H4 (cell line): ENCODE measurements at places on chromosomes 4 and X. TPM values are rescaled to one million over a fixed set of nuclear protein-coding genes. Genes with fewer than 3 reads are reported as not detected.
A peak's percentile ranks its signal among the peaks of the same experiment; 100 is the strongest.

DNA sequence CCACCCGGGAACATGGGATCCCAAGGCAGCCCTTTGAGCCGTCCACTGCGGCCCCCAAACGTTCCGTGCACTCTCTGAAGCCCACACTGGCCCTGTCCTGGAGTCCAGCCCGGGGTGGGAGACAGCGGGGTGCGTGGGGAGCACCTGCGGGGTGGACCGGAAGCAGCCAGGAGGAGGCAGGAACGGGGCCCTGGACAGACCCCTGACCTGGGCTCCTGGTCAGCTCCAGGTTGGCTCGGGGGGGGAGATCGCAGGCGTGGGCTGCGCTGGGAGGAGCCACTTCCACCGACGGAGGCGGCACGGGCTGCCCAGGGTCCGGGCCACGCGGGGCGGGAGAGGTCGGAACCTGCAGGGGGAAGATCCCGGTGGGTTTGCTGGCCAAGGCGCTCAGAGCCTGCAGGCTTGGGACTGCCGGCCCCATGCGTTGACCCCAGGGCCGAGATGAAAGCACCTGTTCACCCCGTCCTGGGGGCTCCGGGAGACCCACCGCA lies 5.7 kb upstream of the PLCXD1 start:
- DNase-seq = no peak

DNA sequence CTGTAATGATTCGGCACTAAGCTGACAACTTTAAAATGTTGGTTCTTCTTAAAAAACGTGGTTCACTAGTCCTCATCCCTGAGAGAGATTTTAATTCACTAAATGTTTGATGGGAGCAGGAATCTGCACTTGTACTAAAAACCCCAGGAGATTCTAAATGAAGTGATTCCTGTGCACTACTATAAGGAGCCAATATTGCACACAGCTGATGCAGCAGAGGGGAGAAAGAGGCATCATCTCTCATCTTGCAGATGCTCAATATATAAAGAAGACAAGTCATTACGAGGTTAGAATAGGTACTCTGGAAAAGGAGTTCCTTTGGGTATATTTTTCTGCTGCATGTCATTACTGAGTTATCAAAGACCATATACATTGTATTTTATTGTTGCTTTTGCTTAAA lies 207.6 kb upstream of the RASGEF1B start:
- no peak for DNase-seq

DNA sequence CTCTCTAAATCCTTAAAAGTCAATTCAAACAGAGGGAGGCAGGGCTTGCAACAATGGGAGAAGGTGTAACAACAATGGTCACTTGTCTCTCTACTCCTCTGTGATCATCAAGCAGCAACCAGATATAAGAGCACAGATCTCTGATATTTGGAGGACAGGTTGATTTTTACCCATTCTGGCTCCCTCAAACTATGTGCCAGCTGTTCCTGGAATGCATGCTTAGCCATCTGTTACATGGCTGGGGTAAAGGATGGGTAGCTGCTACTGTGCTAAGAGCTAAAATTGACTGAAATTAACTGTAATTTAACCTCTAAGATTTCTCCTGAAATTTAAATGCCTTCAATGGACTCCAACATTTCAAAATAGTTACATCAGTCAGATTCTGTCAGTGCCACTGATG lies 1459.9 kb downstream of the PCDH7 start:
- DNase-seq = no peak

- DNase-seq = no peak
Measured at GRCh38 chr4:169644802-169645201, 24.4 kb downstream of the CLCN3 start.

DNA sequence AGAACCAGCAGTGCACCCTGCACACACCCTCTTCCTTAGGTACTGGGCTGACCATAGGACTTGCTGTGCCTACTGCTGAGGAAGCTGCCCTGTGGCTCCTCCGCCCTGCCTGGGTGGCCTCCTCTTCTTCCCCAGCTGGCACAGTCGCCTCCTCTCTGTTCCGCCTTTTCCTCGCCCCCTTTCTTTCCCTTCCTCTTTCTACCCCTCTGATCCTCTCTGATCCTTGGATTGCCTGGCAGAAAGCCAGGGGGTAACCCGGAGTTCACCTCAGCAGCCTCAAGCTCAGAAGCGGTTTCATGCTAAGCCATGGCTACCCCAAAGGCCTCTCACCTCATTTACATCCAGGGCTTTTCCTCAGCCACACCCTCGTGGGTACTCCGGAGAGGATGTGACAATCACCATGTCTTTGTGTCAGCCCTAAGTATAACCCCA lies 136.2 kb downstream of the SMIM20 start:
- DNase-seq = no peak

DNA sequence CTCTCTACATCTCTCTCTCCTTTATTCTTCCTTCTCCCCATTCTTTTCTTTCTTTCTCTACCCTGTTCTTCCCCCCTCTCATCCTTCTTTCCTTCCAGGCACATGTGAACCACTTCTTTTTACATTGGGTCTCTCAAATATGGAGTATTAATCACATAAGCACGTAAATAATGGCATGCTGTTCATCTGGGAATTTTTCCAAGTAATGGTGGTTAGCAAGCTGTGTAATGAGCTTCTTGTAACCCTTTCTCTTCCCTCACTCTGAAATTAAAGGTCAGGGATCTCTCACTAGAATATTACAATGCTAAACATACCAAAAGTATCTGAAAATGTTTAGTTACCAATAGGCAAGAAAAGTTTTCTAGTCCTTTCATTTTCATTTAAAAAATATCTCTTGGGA lies 239.9 kb upstream of the TEX13A start:
- peak; percentile 27 for DNase-seq

DNA sequence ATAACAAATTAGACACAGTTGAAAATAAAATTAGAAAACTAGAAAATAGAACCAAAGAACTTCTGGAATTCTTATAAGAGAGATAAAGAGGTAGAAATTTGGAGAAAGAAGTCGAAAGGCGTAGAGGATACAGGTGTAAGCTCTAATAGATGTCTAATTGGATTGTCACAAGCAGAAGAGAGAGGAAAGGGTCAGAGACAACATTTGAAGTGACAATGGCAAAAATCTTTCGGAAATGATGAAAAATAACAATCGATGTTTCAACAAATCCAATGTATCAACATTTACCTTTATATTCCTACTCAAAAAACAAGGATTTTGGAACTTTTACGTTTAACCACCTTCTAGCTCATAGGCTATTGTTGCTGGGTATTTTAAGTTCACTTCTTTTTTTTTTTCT lies 3.8 kb downstream of the CXCL8 start:
- DNase-seq = no peak

- no peak for DNase-seq
Measured at GRCh38 chr4:16206848-16207247, 19.4 kb downstream of the TAPT1 start.

GRCh38 chrX:323721-324628 lies 5.4 kb upstream of the GTPBP6 start:
- DNase-seq = peak; percentile 90

DNA sequence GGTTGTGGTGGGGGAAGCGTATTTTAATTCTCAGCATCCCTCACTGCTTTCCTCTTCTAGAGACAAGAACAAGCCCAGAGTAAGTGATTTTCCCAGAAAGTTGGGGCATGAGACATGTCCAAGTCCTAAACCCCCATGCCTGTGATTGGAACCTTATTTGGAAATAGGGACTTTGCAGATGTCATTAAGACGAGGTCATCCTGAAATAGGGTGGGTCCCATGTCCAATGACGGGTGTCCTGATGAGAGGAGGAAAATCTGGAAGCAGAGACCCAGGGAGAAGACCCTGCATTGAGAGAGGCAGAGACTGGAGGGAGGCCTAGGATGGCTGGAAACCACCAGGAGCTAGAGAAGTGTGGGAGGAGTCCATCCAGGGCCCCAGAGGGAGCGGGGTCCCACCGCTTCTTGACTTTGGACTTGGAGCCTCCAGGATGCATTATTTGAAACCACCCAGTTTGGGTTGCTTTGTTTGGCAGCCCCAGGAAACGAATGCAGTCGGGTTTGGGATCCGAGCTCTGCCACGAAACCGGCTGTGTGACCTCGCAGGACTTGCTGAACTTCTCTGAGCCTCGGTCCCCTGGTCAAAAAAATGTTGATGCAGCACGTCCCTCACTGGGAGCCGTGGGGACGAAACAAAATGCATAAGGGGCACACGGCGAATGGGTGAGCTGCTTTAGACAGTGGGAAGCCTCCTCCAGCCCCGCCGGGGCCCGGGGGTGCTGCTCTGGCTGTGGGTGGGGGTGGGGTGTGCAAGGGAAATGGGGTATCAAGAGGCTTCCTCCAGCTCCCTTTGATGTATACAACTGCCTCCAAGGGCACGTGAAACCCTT lies 113.9 kb downstream of the CPZ start:
- no peak for DNase-seq

GRCh38 chrX:10189317-10190268 lies 32.8 kb downstream of the CLCN4 start:
- peak; percentile 58 for DNase-seq

DNA sequence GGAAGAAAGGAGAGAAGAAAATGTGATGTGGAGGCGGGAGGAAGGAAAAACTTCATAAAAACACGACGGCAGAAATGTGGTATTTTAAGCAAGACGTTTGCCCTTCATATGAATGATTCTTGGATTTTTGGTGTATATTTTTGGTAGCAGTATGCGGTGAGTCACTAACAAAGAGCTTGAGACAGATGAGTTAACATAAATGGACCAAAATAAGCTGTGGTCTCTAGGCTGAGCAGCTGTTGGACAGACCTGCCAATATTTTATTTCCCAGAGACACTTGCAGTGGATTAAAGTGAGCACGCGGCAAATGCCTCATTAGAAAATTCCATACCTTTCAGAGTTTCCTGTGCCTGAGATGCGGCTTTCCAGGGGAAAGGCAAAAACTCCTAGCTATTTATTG lies 43.1 kb upstream of the RPS6KA3 start:
- DNase-seq = peak; percentile 8

- no peak for DNase-seq
Measured at GRCh38 chr4:95049551-95050233, 291.9 kb downstream of the BMPR1B start.

Gene MMRN1
- not detected in 2 replicates for total RNA-seq

Gene WAS
- 0.10 and 0.16 TPM in 2 replicates for total RNA-seq

Gene ZCCHC13
- not detected in 2 replicates for total RNA-seq

Gene PPBP
- total RNA-seq = not detected in 2 replicates

Gene PRRG3
- total RNA-seq = not detected in 2 replicates

Gene HSPA4L
- total RNA-seq = 7.0 and 7.2 TPM in 2 replicates

Gene VEGFD
- total RNA-seq = 0.23 and 0.86 TPM in 2 replicates
